ENCODE measurements at places on chromosomes 5 and 9.

DNA sequence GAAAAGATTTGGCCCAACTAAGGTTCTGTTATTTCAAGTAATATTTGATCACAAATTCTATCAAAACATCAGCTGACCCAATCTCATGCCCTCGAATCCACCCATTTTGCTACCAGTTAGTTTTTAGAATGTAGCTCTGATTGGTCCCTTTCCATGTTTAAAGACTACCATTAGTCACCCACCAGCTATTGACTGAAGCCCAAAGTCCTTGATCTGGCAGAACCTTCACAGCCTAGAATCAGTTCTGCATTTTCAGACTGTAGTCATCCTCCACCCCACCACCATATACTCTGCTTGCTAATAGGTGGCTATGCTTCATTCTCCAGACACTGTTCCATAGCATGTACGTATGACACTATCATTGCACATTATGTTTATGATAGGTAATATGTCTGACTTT lies 182.2 kb upstream of the TARS1 start:
- DNase-seq = no peak

GRCh38 chr9:131668439-131669268 lies 71.2 kb downstream of the RAPGEF1 start:
- DNase-seq = peak; percentile 68

DNA sequence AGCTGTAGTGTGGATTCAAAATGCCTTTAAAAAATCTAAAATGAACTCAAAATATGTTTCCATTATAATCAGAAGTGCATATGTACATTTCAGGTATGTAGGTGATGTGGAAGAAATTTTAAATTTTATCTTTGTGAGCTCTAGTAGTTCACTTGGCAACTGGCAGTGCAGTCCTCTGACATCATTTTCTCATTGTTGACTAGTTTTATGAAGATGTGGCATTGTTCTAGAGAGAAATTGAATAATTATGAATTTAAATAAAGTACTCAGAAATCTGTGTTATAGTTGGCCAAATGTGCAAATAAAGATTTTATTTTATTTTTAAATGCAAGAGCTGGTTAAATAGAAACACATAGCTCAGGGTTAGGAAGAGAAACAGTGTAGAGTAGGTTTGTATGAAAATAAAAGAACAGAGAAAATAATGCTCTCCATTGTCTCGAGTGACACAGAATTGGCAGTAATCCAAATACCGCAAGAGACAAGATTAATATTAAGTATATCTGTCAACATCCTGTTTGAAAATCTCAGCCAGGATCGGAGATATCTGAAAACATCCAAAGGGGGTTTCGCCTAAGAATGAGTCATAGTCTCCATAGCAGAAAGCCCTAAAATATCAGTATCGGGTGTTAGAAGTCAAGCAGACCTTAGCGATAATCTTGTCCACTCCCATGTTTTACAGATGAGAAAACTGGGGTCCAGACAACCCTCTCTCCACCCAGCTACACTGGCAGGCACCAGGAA lies 189.4 kb downstream of the CCDC192 start:
- DNase-seq = no peak

GRCh38 chr5:52502460-52502999 lies 285.2 kb upstream of the ITGA1 start:
- DNase-seq = no peak

DNA sequence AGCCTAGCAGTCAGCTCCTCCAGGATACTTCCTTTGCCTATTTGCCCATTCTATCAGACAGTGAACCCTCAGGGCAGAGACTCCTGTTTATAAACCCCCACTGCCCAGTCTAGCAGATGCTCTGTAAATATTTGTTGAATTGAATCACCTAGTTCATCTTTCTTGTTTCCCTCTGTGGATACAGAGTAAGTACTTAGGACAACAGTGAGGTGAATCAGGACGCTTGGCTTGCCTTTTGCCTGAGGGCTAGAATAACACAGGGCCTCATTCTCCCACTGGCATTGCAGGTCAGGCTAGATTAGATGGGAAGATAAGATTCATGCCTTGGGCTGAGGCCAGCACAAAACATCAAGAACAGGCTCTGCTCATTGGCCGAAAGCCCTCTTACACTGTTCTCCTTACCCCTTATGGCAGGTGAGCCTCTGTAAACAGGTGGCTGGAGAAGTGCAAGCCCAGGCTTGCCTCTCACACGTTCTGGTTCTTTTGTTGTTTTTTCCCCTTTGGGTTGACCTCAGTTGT lies 22.2 kb downstream of the TNFSF8 start:
- peak; percentile 70 for DNase-seq

DNA sequence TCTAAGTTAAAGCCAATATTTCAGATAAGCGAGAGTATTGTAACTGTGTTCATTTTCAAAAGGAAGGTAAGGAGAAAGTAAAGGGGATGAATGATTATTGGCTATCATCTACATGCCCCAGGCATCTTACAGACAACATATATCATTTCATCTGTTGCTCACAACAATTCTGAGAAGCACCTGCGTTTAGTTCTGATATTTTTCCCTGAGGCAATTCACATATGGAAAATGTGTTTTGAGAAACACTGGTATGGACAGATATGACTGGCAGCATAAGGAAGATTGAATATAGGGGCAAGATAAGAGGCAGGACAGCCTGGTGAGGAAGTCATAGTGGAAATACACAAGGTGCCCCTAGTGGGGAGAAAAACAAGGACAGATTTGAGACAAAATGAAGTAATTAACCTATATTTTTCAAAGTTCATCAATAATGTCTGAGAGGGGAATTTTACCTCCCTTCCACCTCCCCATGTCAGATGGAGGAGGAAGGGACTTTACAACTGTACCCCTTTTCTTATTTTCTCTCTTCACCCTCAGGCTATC lies 87.7 kb upstream of the TRIM32 start:
- DNase-seq = no peak

GRCh38 chr5:170860818-170861666 lies 776 bp upstream of the RANBP17 start:
- DNase-seq = no peak

DNA sequence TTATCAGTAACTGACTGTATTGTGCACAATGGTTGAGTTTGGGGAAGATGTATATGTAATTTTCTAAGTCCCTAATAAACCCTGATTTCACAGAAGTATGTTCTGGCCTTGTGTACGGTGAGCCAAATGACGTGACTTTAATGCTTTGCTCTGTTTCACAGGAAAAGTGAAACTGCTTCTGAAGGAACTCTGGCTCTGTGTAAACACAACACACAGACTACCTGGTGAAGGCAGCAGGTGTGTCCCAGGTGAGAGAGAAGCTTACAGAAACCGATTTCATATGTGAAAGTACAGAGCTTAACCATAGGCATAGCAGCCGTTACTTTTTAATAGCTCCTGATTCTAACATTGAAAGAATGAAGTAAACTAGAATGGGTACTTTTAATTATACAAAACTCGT lies 31.9 kb downstream of the ICE1 start:
- no peak for DNase-seq

DNA sequence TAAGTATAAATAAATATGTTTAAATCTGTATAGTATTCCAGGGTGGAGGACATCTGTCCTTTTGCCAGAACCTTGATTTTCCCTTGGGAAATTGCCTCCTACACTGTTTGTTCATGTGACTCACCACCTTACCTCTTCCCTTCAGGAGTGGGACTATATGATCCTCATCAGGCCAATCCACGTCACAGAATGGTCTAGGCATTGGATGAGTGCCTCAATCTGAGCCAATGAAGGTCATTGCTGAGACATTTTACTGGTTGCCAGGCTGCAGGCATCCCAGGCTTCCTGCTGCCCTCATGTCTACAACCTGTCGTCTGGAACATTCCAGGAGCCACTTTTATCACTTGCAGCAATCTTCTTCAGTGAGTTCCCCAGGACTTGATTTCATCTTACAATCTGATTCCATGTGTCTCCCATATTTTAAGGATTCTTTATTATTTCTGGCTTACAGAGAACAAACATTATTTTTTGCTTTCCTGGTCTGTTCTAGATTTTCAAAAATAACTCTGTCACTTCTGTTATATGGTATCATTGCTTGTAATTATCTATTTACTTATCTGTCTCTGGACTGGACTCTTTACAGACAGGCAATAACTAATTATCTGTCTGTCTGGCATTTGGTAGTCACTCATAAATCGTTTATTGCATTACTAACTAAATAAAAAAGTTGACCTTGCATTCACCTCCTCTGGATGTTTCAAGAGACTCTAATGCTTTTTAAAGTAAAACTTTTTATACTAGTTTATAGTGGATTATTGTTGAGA lies 107.3 kb upstream of the APC start:
- DNase-seq = no peak

DNA sequence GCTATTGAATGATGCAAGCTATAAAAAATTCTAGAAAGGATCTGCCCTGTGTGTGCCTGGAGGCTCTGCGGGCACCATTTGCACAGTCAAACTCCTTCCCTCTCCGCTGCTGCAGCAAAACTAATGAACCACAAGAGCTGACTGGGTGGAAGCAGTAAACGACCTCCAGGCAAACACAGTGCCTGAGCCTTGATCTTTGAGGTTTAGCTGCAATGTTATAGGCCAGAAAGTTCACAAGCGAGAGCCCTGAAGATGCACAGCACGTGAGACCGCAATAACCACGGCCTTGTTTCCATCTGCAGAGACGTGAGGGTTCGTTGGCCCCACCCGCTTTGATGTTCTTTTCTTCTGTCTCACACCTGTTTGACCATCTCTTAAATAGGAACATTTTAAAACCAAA lies 69.2 kb upstream of the S1PR3 start:
- peak; percentile 60 for DNase-seq

DNA sequence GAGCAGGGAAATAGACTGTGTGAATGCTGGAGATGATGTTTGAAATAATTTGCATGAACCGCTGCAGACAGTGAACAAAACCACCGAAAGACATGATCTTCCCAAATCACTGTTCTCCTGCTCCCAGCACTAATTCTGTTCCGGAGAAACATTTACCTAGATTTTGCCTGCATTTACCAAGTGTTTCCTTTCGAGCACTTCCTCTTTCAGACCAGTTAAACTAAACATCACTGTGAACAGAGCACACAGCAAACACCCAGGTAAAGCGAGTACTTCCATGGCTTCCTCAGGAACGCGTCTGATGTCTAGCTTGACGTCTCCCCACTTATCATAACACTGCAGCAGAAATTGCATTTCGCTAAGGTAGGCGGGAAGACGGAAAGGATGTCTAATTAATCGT lies 45.1 kb upstream of the PTCH1 start:
- DNase-seq = no peak

GRCh38 chr5:38715696-38716095 lies 130.1 kb upstream of the OSMR start:
- DNase-seq = no peak

DNA sequence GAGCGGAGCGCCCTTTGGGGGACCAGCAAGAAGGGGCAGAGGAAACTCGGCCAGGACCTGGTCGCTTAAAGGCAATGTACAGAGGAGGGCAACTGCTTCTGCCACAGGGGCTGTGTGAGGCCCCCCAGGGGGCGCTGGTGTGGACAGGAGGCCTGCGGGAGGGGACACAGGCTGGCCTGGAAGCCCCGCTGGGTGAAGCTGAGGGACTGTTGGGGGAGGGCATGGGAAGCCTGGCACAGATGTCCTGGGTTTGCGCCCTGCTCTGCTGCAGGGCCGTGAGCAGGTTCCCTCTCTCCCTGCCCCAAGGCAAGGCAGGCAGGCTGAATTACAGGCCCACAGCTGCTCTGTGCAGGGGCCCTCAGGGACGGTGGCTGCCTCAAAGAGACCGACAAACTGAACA lies 5.4 kb downstream of the MED22 start:
- DNase-seq = no peak

- DNase-seq = no peak
These were observed 25.8 kb upstream of the TBC1D2 start for GRCh38 chr9:98281281-98281680.

DNA sequence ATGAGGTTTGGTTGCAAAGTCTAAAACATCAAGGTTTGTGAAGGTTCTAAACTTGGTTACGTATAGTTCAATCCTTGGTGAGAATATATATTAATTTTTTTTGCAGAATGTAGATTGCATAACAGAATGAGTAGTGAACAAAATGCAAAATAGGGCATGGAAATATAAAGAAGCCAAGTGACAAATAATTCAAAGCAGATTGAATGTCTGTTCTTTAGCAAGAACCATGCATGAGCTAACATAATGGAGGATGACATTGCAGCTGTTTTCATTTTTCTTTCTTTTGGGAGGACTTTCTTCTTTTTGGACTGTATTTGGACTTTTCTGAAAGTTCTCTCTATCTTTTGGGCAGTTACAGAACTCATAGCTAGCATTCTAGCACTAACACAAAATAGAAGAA lies 194.8 kb upstream of the MRPS30 start:
- no peak for DNase-seq

- no peak for DNase-seq
These were observed 35.9 kb downstream of the EFCAB9 start for GRCh38 chr5:172229904-172230303.

DNA sequence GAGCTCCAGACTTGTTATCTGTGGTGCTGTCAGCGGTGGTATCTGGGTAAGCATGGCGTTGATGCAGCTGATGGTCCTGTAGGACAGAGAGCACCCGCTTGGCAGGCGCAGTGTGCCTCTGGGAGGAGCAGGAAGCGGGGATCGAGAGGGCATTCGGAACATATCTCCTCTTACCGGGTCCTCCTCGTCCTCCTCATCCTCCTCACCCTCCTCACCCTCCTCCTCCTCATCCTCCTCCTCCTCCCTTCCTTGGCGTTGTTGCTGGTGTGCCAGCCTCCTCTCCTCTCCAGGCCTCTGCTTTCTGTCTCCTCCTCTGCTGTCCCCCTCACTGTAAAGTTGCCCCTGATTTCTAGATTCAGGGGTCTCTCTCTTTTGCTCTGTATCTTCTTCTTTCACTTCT lies 21.2 kb downstream of the ECM2 start:
- no peak for DNase-seq

GRCh38 chr9:110744715-110745384 lies 76.3 kb downstream of the MUSK start:
- no peak for DNase-seq

DNA sequence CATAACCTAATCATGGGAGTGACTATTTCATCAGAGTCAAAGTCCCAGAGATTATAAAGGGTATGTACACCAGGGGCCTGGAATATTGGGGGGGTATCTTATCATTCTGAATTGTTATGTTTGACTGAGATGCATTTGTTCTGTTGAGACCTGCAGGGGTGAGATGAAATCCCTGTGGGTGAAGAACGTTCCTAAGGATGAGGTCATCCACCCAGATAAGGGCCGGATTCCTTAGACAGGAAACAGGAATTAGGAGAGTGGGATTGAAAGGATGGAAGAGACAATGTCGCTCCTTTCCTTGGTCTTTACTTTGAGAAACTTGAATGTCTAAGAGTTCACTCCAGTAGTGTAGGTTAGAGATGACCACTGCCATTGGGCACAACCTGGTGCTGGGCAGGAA lies 54.7 kb downstream of the GAS1 start:
- no peak for DNase-seq
